ENCODE measurements at places on chromosomes 12 and 14. TPM values are rescaled to one million over a fixed set of nuclear protein-coding genes. Genes with fewer than 3 reads are reported as not detected.

DNA sequence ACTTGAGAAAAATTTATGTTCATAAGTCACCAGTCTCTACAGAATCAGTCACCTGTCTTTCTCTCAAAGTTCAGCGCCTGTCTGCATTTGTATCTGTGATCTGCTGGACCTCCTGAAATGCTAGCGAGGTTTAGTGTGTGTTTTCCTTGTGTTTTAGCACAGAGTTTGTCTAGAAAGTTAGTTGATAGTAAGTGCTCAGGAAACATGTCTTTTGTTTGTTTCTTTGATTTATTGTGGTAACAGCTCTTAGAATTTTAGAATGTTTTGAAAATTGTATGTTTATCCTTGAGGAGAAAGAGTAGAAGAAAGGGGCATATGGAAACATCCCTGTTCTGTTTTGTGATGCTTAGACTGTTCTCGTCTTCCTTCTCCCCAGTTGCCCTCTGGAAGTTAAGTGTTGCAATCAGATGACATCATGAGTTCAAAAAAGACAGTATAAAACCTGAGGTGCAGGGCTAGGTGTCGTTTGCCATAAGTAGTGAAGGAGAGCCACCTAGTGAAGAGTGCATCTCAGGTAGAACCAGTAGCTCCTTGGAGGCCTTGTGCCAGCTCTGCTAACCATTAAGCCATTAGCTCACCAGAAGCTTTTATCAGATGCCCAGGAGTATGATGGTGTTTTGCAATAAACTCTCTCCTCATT is 44.8 kb downstream of the FBXW8 start:
- DNase-seq, result no peak

DNA sequence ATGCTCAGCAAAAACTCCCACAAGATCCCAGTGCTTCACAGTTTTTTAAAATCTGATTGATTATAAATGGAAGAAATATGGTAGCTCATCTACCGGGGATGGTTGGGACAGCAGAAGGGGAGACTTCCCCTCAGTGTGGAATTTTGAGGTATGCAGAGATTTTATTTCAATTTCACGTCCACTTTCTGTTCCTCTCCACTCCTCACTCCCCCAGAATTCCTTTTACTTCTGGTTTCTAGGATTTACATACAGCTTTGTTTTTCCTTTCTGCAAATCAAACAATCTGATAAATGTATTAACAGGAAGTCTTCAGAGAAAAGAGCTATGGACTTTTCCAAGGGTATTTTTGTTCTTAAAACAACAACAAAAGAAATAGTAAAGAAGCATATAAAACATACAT is 181.5 kb upstream of the ARHGAP5 start:
- no peak for DNase-seq

DNA sequence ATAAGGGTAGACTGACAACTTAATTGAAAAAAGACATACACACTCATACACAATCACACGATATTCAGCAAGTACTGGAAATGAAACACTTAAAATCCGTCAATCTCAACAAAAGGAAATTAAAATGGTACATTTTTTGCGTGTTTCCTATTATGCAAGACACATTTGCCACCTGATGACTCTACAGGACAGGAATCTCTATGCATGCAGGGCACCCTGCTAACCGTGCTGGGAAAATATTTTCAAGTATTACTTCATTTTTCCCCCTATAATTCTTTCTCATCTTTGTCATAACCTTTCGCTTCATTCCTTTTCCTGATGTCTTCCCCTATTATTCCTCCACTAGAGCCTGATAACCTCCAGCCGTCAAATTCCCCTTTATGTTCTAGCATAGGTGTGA is 150.2 kb downstream of the TMEM132D start:
- DNase-seq, result no peak

DNA sequence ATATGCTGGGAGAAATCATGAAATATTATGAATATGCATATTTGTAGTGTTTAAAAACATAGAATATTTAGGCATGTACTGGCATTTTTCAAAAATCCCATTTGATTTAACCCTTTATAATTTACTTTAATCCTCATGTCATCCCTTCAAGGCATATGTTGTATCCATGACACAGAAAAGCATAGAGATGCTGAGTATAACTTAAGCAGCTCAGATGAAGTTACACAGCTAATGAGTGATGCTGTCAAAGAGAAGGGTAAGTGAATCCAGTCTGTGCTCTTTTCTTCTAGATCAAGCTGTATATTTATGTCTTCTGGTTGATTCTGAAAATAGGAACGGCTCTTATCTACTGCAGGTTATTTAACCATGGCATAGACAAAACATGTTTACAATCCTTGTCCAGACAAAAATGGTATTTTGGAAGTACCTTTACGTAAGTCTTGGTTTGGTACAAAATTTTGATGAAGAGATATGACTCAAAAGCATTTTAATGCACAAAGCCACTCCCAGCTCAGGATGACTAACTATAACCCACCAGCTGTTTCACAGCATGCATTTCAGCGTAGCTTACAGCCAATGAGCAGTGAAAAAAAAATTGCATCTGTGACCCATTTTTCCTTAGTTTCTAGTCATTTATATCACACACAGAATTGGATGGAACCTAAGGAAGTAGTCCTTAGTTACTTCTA is 201.7 kb downstream of the STXBP6 start:
- DNase-seq, result peak; percentile 14

GRCh38 chr14:103846543-103847450 is 578 bp downstream of the PPP1R13B start:
- DNase-seq, result peak; percentile 38

DNA sequence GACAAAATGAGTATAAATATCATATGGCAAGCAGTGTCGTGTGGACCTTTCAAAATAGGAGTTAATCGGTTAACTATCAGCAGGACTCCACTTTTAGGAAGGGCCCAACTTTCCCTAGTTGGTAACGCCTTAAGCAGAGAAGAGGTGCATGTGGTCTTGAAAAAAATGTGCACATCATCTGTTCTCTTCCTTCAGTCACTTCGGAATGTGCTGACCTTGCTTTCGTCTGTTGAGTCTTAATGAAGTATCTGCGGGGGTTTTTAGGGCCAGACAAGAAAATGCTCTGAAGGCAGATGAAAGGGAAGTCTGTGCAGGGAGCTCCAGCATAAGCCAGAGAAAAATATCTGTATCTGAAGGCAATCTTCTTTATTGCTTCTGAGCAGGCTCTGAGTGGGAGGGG is 185.2 kb downstream of the AEBP2 start:
- peak; percentile 28 for DNase-seq

GRCh38 chr12:112468046-112468445 is 49.3 kb downstream of the PTPN11 start:
- DNase-seq, result no peak

DNA sequence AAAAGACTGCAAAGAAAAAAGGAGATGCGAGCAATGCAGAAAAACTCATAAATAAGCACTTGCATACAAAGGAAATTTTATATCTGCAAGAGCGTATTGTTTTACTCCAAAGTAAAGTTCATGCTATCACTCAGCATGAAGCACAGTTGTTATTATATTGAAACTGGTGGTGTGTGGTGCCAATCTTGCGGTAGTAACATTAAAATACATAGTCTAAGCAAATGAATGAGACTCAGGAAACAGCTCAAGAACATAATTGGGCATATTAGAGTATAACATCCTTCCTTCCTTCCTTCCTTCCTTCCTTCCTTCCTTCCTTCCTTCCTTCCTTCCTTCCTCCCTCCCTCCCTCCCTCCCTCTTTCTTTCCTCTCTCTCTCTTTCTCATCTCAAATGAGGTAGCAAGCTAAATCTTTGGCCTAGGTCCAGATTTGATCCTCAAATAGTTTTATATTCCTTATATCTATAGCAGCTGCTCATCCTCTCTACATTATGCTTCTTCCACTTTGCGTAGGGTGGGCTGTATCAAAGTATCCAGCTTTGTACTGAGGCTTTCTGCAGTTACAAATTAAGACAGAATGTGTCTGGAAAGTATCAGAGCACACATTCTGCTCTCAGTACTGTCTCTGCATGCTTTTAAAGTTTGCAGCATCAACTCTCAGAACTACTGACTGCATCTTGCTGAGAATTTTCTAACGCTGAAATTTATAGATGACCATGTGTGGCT is 718.3 kb downstream of the RERGL start:
- no peak for DNase-seq

DNA sequence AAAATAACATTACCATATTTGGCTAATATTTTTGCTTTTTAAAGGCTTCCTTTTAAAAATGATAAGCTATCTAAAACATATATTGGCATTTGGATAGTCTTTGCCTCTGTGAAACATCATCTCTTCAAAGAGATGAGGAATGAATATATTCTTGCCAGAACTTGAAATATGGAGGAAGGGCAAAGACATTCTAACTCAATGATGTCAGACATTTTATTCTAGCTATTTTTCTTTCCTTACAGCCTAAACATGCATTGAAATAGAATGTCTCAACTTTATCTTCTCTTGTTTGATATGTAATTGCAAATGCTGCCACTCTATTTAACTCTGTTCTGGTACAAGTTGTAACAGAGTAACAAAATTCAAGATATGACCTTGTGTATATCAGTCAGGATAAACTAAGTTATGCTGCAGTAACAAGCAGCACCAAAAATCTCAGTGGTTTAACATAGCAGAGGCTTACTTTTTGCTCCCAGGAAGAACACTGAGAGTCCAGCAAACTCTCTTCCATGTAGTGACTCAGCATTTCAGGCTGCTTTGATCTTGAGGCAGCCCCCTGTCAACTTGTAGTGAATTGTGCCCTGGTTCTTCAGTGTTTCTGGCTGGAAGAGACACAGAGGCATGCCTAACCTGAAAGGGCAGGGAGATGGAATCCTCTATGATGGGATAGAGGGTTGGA is 11.0 kb downstream of the IRAK3 start:
- no peak for DNase-seq

- DNase-seq, result no peak
These were observed 625.5 kb downstream of the DIO2 start for GRCh38 chr14:79585845-79586244.

GRCh38 chr12:33634544-33634943 is 194.9 kb upstream of the SYT10 start:
- no peak for DNase-seq

DNA sequence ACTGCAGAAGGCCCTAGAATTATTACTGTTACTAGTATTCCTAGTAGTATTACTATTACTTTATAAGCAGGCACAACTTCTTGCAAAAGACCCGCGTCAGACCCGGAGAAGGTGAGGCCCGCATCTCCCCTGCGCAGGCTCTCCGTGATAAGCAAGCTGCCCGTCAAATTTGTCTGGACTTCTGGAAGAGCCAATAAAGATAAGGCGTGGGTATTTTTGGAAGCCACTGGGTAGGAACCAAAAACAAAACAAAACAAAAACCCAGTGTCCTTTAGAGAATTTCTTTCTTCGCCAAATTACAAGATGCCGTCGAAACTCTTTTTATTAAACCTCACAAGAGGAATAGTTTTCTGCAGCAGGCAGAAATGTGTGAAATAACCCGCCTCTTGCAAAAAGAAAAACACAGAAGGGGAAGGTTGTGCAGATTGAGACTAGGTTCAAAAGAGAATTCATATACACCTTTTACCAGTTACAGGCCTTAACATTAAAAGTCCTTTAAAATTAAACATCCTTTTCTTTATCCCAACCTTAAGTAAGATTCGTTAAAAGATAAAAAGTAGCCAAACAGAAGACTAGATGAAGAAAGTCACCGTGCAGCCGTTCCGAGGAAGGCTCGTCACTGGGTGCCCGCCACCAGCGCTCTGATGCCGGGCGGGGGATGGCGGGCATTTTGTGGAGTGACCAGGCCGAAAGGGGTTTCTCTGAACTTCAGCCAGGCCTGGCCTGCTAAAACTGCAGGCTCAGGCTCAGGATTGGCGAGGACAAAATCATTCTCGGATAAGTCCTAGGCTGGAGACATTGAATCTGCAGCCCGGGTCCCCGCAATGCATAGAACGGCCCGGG is 1.6 kb downstream of the TBX5 start:
- no peak for DNase-seq

DNA sequence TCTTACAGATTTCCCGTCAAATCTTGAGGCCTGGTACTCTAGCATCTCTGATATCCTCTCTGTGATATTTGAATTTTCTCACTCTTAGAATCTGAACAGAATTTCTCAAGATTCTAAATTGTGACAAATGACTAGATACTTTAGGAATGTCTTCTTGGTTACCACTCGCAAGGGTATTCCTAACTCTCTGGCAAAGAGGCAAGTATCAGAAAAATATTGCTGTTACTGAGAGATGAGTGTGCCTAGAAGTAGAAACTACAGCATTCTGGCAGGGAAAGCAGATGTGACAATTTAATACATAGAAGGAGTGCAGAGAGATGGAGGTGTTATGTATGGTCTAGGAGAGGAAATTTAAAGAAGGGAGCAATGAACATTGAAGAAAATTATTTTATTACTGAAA is 467.8 kb downstream of the LRIG3 start:
- no peak for DNase-seq

GRCh38 chr14:81765651-81766275 is 232.1 kb upstream of the SEL1L start:
- DNase-seq, result no peak

GRCh38 chr12:68641138-68641537 is 30.4 kb downstream of the RAP1B start:
- peak; percentile 22 for DNase-seq

DNA sequence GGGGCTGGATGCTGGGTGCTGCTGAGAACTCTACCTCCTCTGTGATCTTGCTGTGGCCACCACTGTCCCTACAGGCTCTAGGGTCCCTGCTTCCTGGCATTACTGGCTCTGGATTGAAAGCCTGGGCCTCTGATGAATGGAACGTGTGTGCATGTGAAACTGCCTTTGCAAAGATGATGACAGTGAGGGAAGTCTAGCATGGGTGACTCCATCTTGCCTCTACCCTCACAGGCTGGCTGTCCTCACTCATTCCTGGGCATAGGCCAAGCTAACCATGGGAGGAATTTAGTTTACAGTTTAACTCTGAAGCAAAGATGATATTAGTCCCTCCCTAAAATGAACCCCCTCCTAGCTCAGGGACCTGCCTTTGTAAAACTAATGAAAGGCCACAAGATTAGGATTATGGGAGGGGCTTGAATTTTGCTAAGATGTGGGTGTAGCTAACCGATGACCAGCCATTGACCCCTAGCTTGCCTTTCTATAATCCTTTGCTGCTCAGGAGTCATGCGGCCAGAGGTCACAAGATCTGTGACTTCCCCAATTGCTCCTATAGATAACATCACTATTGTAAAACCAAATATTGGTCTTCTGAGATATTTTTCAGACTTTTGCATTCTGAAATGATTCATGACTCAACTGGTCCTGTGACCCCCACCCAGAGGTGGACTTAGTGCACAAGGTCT is 2.2 kb upstream of the C1S start:
- DNase-seq, result no peak

DNA sequence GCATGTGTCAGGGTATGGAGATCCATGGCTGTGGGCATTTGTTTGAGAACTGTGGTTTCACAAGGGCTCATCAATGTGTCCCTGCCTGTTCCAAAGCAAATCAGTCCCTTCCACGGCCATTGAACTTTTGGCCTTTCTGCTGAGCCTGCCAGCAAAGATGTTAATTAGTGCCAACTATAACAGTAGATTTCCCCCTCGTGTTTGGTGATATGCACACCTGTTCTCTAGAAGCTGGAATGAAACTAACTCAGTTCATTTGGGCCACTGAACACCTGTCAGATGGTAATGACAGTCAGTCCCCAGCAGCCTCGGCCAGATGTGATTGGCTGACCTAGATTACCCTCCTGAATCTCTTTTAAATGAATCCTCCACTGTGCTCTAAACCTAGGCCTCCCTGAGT is 43.2 kb downstream of the IRAK3 start:
- peak; percentile 88 for DNase-seq

The AVPR1A gene
- not detected for total RNA-seq

The CMA1 gene
- not detected for total RNA-seq

The CFAP54 gene
- total RNA-seq, result not detected

The PTCSC3 gene
- not detected for total RNA-seq

The FAM186B gene
- total RNA-seq, result 0.10 TPM

The SLC5A8 gene
- total RNA-seq, result not detected

The MAP1LC3B2 gene
- total RNA-seq, result not detected

The ALDH1L2 gene
- total RNA-seq, result 0.45 TPM

The MSI1 gene
- total RNA-seq, result 4.8 TPM

The DYRK2 gene
- total RNA-seq, result 51.6 TPM

All from SJCRH30 (cell line).